ENCODE measurements at places on chromosomes 4 and X. TPM values are rescaled to one million over a fixed set of nuclear protein-coding genes. Genes with fewer than 3 reads are reported as not detected.

GRCh38 chr4:146029939-146030710 is 91.5 kb upstream of the ZNF827 start:
- no peak for DNase-seq

- DNase-seq = no peak
Observed at GRCh38 chr4:11791797-11792196, 363.1 kb upstream of the HS3ST1 start.

- DNase-seq = no peak
Observed at GRCh38 chrX:11678158-11678557, 12.4 kb upstream of the ARHGAP6 start.

DNA sequence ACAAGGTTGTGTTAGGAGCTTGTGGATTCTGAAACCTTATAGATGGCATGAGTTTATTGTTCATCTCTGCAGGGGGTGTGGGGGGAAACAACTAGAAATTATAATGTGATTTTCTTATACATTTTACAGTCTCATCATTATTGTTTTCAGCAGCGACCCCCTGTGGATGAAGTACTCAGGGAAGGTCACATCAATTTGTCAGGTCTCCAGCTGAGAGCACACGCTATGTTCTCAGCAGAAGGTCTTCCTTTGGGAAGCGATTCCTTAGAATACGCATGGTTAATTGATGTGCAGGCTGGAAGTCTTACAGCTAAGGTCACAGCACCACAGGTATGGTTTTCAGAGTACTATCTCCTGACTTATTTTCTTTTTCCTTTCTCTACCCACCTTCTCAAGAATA is 72.2 kb downstream of the BLTP1 start:
- DNase-seq = no peak

- DNase-seq = no peak
Observed at GRCh38 chr4:14771094-14771493, 231.2 kb upstream of the CPEB2 start.

DNA sequence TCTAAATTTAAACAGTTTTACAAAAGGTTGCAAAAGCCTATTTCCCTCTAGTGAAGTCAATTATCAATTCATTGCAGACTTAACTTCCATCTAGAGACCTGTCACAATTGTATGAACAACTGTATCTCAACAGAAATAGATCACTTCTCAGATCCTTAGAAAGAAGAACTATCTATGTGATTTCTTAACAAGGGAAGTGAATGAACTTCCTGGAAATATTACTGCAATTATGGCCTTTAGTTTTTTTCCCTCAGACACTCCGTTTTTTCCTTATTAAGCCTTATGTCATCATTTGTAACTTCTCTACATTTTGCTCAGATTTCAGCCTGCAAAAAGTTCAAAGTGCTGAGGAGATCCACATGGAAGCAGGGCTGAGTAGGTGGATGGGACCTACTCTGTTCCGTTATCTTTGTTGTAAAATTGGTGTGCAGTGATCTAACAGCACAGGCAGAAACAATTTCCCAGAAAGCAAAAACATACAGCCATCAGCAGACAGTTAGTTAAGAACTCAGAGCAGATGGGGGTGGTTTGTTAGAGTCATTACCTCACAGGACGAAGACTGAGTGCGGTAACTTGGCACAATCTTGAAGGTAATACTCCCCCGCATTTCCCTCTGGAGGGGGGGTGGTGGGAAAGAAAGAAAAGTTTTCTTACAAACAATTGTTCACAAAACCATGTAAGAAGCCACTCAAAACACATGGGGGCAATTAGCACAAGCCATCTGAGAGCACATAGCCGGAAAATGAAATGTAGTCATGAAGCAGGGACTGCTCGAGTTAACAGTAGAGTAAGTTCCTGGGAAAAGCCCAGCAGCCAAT is 112.3 kb downstream of the NYX start:
- no peak for DNase-seq

DNA sequence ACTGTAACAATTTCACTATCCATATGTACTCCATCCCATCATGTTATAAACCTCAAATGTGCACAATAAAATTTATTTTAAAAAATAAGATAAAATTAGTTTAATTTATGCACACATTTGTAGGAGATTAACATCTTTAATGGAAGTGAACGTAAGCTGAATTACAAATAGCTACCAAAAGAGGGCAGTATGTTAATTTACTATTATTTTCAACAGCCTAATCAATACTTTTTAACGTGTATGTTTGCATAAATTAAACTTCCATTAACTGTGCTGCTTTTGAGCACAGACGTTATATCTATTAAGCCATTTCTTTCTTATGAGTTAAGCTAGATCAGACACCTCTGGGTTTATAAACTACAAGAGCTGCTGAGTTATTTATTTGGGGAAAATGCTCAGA is 56.5 kb upstream of the PHKA2 start:
- DNase-seq = no peak

DNA sequence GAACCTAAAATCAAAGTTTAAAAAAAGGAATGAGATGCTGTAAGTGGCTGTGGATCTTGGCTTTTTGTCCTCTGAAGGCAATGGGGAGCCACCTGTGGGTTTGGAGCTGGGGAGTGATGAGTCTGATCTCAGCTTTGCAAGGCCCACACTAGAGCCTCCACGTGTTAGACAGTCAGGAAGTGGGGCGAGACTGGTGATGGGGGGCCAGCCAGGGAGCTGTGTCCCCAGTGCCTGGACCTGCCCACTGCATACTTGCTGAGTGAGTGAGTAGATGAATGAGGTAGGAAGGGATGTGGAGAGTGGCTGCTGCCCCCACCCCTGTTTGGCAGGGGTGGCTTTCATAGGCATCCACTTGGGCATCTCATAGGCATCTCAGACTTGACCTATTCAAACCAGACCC is 84.0 kb downstream of the NHSL2 start:
- DNase-seq = no peak

DNA sequence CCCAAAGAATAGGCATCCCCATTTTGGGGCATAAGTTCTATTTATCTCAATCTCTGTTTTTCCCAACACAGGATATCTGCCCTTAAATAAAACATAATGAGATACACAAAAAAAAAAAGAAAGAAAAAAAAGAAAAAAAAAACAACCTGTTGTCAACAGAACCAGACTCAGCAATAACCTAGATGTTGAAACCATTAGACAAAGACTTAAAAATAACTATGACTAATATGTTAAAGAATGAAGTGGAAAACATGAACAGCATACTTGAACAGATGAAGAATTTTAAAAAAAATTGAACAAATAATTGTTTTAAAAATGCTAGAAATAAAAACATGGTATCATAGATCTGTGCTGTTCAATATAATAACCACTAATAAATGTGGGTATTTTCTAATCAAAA is 93.4 kb upstream of the RXFP1 start:
- DNase-seq = no peak

DNA sequence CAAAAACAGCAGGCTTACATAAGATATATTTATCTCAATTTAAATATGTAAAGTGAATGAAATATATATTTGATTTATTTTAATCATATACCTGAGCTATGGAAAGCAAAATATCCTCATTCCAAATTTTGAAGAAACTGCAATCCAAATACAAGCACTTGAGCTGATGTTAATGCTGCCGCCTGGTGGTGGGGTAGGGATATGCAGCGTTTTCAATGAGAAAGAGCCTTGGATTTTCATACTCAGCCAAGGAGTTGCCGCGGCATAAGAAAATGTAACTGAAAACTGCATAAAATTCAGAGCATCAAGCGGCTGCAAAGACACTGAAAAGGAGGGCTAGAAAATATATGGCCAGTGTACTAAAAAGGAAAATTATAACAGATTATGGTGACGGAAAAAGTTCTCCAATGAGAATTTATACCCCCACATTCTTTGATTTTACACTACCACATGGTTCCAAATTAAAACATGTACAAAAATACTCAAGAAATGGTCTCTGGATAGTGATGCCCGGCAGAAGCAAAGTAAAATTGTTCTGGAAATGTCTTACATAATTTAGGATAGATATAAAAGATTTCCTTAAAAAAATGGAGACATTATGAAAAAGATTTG is 660.3 kb upstream of the PITX2 start:
- peak; percentile 45 for DNase-seq

- DNase-seq = no peak
Observed at GRCh38 chr4:6200922-6201362, 593 bp upstream of the JAKMIP1 start.

- DNase-seq = no peak
Observed at GRCh38 chrX:41096339-41096955, 11.2 kb downstream of the USP9X start.

LIN54 gene
- total RNA-seq = 34.3 TPM

All from activated naive CD8-positive, alpha-beta T cell treated with anti-CD3 and anti-CD28 coated beads, Interleukin-2, amount 10 ng/mL, durations not matched to agents 7 days and 5 days (primary cell).